ENCODE measurements at places on chromosomes 7 and 10. TPM values are rescaled to one million over a fixed set of nuclear protein-coding genes. Genes with fewer than 3 reads are reported as not detected.
A peak's percentile ranks its signal among the peaks of the same experiment; 100 is the strongest.

DNA sequence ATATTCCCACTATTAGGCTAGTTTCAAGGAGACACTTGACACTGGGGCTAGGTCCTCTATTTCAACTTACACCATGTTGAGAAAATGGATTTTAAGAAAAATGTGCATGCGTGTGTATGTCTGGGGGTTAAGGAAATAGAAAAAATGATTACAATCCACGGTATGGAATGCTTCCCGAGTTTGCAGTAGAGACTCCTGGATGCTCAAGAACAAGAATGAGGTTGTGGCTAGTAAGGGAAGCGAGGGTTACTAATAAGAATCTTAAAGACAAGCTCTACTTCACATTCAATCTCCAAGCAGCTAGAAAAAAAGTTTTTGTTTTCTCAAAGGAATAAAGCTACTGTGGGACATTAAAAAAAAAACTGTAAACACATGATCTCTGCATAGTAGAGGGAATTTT is 54.7 kb downstream of the ANK3 start:
- DNase-seq, result no peak

- no peak for DNase-seq
Measured at GRCh38 chr10:106450966-106451365, 713.5 kb downstream of the SORCS1 start.

GRCh38 chr10:101848894-101849351 is 5.3 kb upstream of the KCNIP2 start:
- DNase-seq, result no peak

The GPRIN2 gene
- 9.4 TPM for total RNA-seq

The NME8 gene
- 1.5 TPM for total RNA-seq

GRCh38 chr7:142913051-142913450 is 20.5 kb downstream of the TRPV5 start:
- peak; percentile 3 for DNase-seq

Data from ureter (tissue), 1 donor.